ENCODE measurements at places on chromosomes 6 and 20. TPM values are rescaled to one million over a fixed set of nuclear protein-coding genes. Genes with fewer than 3 reads are reported as not detected.

DPPA5 gene
- total RNA-seq = not detected

JPH2 gene
- 16.2 TPM for total RNA-seq

CPNE5 gene
- total RNA-seq = 5.2 TPM

SLC4A11 gene
- 4.9 TPM for total RNA-seq

SLC22A2 gene
- not detected for total RNA-seq

CD109 gene
- 10.2 TPM for total RNA-seq

MUC21 gene
- total RNA-seq = not detected

WFDC10B gene
- not detected for total RNA-seq

DTNBP1 gene
- total RNA-seq = 19.5 TPM

NMBR gene
- total RNA-seq = not detected

SSTR4 gene
- total RNA-seq = not detected

ADAM33 gene
- 37.4 TPM for total RNA-seq

ZC3H12D gene
- total RNA-seq = 2.3 TPM

CRISP2 gene
- total RNA-seq = 0.33 TPM

UST gene
- total RNA-seq = 13.2 TPM

ZNF512B gene
- 5.8 TPM for total RNA-seq

PSMB9 gene
- 25.9 TPM for total RNA-seq

Measured in breast epithelium (tissue), 4 donors.